Activated CD4-positive, alpha-beta T cell treated with anti-CD3 and anti-CD28 coated beads for 48 hours (primary cell): ENCODE measurements at places on chromosomes 7 and 10.

DNA sequence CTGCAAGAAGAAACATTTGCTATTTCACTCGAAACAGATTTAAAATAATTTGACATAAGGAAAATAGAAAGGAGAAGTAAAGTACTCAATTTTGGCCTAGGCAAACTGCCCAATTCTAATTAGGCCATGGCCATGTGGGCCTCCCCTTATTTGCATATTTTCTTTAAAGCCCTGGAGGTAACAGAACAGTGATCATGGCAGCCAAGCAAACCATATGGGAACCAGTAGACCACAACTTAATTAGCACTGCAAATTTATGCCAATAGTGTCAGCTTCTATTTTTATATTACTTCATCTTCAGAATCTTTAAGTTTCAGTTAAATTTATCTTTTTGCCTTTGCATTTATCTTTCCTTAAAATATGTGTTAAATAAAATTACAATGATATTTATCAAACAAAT, 63.3 kb upstream of the THSD7A start:
- no peak for DNase-seq

- DNase-seq, result peak; percentile 60
Observed at GRCh38 chr10:124648738-124649137, 95.4 kb downstream of the FAM53B start.

- DNase-seq, result no peak
Observed at GRCh38 chr10:17056781-17057428, 72.7 kb downstream of the CUBN start.

- no peak for DNase-seq
Observed at GRCh38 chr10:132765435-132765834, 20.5 kb downstream of the NKX6-2 start.

DNA sequence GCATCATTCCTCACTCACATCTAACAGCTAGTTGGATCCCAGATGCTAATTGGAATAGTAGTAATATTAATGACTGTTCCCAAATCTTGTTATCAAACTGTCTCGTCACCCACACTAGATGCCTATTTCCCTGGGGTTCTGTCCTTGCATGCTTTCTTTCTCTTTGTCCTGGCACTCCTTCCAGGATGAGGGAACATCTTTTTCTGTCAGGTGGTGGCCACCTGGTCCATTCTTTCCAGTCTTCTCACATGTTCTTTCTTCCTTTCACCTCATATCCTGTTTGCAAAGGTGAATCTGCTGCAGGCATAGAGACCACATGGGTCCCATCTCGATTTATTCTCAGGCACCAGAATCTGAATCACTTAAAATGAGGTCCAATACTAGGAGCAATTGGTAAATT, 126.0 kb downstream of the CHN2 start:
- DNase-seq, result no peak

GRCh38 chr10:127347202-127347959, 151.0 kb upstream of the INSYN2A start:
- DNase-seq, result no peak

DNA sequence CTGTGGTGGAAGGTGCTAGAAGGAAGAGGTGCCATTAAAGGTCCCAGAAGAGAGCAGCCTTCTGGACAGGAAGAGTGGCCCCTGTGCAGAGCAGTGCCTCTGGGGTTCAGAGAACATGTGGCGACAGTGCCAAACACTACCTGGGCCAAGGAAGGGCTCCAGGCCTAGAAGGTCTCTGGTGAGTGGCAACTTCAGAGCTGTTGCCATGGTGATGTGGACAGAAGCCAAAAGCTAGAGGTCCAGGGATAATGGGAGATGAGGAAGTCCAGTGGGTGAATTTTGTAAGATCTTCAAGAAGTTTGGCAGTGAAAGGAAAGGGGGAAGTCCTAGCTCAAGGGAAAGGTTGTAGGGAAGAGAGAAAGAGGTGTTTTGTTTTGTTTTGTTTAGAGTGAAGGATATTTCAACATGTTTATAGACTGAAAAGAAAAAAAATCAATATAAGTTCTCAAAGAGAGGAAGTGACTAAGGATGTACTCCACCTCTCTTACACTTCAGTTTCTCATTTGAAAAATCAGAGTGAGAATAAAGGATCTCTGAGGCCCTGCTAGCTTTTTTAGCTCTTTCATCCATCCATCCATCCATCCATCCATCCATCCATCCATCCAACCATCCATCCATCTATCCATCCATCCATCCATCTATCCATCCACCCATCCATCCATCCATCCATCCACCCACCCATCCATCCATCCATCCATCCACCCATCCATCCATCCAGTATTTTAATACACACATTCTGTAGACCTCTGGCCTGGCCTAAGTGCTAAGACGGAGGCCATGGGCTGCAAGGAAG, 77.1 kb upstream of the DUSP5 start:
- no peak for DNase-seq

GRCh38 chr7:136302049-136302448, 324.9 kb upstream of the MTPN start:
- DNase-seq, result no peak

- no peak for DNase-seq
Observed at GRCh38 chr7:104499975-104500374, 171.6 kb downstream of the LHFPL3 start.

- no peak for DNase-seq
Observed at GRCh38 chr10:128083191-128083895, 42.9 kb downstream of the MKI67 start.

GRCh38 chr10:43865265-43866135, 216.8 kb upstream of the ZNF32 start:
- no peak for DNase-seq

DNA sequence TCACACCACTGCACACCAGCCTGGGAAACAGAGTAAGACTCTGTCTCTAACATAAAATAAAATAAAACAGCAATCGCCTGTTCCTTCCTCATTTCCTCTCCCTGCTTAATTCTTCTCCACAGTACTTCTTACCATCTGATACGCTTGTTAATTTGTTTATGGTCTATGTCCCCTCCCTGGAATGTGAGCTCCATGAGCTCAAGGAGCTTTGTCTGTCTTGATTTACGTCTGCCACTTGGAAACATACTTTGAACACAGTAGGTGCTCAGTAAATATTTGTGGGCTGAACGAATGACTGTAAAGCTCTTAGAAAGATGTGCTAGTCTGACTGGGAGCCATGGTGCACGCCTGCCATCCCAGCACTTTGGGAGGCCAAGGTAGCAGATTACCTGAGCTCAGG, 9.1 kb upstream of the STX1A start:
- no peak for DNase-seq

DNA sequence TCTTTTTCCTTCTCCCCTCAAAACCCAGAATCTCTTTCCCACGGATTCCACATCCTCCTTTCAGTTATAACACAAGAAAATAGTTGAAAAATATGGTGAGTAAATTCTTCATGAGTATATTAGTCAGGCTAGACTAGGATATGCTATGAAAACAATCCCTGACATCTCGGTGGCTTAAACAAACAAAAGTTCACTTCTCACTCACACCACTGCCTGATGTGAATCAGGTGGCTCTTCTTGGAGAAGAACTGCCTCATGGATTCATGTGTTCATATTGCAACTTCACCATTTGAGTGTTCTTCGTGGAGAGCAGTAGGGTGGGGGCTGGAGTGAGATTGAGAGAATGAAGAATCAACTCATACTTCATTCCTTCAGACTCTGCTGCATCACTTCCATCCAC, 204.1 kb downstream of the PHF14 start:
- DNase-seq, result no peak

GRCh38 chr10:131751827-131752775, 148.7 kb upstream of the PPP2R2D start:
- no peak for DNase-seq

- DNase-seq, result no peak
Observed at GRCh38 chr7:66776800-66777442, 36.4 kb downstream of the RABGEF1 start.

DNA sequence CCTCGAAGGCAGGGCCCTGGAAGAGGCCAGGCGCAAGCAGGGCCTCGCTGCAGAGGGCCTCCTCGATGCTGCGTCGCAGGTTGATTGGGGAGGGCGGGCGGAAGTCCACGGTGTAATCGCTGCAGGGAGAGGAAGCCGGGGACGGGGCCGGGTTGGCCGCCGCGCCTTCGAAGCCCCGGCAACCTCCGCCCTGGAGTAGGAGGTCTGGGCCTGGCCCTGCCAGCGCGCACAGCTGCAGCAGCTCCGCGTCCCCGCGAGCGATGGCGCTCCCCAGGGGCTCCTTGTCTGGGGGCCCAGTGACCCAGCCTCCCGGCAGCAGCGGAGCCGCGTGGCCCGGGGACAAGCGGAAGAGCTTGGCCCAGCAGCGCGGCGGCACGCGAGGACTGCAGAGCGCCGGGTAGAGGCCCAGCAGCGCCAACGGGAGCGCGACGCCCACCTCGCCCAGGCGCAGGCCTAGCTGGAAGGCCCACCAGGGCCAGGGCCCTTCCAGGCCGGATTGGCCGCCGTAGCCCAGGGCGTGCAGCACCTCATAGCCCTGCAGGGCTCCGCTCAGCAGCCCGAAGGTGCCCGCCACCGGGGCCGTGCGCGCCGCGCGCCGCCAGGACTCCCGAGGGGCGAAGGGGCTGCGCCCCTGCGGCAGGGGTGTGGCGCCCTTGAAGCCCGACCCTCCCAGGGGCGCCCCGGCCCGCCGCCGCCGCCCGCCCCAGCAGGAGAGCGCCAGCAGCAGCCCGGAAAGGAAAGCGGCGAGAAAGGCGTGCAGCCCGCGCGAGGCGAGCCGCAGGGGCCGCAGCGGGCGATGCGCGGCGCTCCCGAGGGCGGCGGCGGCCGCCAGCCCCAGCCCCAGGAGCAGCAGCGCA, 7.8 kb upstream of the RBM28 start:
- peak; percentile 15 for DNase-seq

DNA sequence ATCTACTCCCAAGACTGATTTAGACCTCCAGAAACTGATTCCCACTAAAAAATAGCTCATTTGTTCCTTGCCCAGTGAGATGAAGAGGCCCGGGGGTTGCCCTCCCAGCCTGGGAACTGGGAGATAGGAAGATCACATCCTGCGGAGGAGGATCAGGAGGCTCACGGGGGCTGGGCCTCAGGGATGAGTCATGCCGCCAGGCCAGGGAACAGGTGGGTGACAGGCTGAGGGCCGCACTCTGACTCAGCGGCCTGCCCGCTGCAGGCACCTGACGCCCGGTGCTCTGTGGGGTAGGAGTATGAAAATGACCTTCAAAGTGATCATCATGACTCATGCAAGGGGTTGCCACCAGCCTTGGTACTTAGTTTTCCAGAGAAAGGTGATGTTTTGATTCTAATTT, 104.5 kb upstream of the ZPBP start:
- DNase-seq, result peak; percentile 88

- no peak for DNase-seq
Observed at GRCh38 chr10:21015851-21016250, 118.7 kb upstream of the NEBL start.

DNA sequence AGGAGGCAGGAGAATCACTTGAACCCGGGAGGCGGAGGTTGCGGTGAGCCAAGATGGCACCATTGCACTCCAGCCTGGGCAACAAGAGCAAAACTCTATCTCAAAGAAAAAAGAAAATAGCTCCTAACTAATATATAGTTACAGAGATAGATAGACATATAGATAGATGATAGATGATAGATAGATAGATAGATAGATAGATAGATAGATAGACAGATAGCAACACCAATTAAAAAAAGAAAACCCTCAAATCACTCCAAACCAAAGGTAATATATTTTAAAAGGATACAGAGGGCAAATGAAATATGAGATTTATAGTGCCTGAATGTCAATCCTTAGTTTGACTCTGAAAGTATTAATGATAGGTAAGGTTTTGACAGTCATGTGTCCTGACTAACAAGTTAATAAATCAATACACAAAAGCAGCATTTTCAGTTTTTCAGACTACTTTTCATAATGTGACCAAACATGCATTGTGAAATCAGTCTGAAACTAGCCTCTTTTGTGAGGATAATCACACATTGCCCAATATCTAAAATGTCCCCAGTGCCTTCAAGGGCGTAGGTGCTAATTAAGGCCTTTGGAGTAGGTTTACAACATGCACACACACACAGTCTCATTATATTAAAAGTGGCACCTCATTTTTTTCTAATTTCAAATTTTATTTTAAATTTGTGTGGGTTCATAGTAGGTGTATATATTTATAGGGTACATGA, 61.2 kb downstream of the BPGM start:
- DNase-seq, result no peak

DNA sequence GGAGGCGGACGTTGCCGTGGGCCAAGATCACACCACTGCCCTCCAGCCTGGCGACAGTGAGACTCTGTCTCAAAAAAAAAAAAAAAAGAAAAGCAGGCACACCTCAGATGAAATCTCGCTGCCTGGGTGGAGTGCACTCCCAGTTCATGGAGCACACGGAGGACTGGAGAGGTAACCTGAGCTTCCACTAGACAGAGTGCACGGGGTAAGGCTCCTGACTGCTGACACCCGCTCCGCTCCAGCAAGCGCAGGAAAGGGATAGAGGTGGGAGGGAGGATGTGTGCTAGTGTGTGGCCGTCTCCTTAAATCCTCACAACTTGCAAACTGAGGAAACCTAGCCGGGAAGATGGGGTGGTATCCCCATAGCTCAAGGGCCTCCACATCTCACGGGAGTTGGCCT, 50.8 kb downstream of the FAM53B start:
- DNase-seq, result no peak

- DNase-seq, result no peak
Observed at GRCh38 chr7:71511361-71511807, 379.4 kb downstream of the GALNT17 start.

DNA sequence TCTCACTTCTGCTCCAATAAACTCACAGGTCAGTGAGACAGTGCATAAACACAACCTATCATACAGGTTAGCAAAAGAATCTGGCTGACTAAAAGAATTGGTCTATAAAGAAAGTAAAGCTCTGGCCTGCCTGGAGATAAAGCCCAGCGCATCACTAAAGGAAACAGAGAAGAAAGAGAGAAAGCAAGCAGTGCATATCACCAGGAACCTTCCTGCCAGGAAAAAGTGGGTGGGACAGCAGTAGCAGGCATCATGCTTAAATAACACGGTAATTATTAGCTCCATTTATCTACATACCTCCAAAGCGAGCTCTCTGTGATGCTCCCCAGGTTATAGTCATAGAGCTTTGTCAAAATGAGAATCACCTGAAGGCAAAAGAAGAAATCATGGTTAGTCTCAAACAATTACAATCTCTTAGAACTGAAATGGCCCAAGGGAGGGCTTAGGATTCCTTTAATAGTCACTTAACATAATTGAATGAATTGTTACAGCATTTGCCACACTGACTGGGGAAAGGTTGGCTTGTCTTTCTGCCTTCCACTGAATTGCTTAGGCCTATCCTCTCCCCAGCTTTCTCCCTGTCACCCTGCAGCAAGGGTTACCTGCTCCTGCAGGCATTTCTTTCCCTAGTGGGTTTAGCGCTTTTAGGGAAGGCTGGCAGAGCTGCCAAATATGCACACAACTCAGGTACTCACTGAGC, 208.1 kb downstream of the SORCS1 start:
- no peak for DNase-seq

GRCh38 chr10:72275351-72276012, 1.8 kb downstream of the DDIT4 start:
- peak; percentile 48 for DNase-seq

- DNase-seq, result no peak
Observed at GRCh38 chr10:122362031-122362592, 12.4 kb upstream of the PLEKHA1 start.

GRCh38 chr10:77741746-77742145, 104.1 kb upstream of the KCNMA1 start:
- DNase-seq, result no peak
